ENCODE measurements at places on chromosomes 5 and 9.

GRCh38 chr5:106699796-106700195, 970.9 kb downstream of the EFNA5 start:
- no peak overlapping the region for H3K4me3 ChIP-seq
- DNase-seq, result no peak
- no peaks in the 10 kb centered on the region for H3K36me3 ChIP-seq

DNA sequence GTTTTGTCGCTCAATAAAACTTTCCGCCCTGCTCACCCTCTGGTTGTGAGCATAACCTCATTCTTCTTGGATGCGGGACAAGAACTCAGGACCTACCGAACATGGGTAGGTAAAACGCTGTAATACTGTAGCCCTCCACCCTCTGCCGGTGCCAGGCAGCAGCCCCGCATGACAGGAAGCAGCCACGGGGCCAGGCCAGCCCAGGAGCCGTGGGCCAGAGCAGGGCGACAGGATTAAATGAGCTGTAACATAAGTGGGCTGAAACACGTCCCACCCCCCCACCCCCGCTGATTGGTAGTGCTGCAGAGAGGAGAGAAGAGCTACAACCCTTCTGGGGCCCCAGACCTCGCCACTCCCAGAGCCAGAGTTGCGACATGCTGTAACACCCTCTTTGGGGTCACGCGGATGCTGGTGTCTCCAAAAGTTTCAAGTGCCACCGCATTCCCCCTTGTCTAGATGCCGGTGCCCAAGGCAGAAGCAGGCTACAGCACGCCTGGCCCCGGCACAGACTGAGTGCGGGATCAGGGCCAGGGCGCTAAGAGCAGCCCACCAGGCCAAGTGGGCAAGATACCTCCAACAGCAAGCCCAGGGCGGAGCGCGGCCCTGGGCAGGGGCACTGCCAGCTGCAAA, 81.8 kb downstream of the FBXW11 start:
- H3K27me3 ChIP-seq, result no peaks in the 10 kb centered on the region
- H3K4me3 ChIP-seq, result no peak overlapping the region
- H3K36me3 ChIP-seq, result peaks cover 5% of the 10 kb centered on the region
- no peak for DNase-seq
- peaks cover 4% of the 10 kb centered on the region for H3K4me1 ChIP-seq

DNA sequence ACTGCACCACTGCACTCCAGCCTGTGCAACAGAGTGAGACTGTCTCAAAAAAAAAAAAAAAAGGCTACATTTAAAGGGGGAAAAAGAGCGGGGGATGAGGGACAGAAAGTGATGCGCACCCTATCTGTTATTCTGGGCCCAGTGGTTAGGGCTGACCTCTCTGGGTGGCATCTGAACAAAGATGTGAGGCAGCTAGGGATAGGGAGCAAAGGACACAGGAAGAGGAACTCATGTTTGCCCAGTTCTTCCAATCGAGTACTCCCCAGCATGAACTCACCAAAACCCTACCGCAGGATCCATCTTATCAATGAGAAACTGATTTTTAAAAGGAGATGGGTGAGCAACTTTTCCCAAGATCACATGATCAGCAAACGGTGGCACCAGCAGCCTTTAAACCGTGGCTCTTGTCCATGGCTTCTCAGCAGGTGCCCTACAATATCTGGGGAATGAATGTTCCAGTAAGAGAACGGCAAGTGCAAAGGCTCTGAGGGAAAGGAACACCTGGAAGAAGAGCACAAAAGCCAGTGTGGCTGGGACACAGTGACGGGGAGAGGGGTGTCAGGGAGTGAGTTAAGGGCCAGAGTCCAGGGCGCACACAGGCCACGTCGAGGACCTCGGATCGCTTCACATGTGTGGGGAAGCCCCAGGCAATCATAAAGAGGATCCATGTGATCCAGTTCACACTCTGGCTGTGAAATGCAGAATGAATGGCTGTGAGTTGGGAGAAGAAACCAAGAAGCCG, 22.0 kb downstream of the RAPGEF1 start:
- H3K4me1 ChIP-seq, result peaks cover 50% of the 10 kb centered on the region
- H3K27me3 ChIP-seq, result no peaks in the 10 kb centered on the region
- peaks cover 31% of the 10 kb centered on the region for H3K36me3 ChIP-seq

DNA sequence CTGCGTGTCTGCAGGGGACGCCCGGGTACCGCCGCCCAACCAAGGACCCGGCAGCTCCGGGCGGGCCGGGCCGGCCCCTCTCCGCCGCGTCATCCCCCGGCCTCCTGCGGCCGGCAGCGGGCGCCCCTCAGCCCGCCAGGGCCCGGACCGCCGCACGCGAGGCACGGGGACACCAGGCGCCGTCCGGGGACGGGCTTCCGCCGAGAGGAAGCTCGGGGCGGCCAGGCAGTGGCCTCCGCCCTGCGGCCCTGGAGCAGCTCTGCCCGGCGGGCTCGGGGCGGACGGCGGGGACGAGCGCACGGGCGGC, 373 bp downstream of the FBXW5 start:
- H3K27me3 ChIP-seq, result no peaks in the 10 kb centered on the region
- H3K4me1 ChIP-seq, result peaks cover 11% of the 10 kb centered on the region
- peak overlapping the region; percentile 77 for H3K4me3 ChIP-seq
- H3K27ac ChIP-seq, result no peak overlapping the region
- no peak for DNase-seq
- H3K36me3 ChIP-seq, result peaks cover 6% of the 10 kb centered on the region

DNA sequence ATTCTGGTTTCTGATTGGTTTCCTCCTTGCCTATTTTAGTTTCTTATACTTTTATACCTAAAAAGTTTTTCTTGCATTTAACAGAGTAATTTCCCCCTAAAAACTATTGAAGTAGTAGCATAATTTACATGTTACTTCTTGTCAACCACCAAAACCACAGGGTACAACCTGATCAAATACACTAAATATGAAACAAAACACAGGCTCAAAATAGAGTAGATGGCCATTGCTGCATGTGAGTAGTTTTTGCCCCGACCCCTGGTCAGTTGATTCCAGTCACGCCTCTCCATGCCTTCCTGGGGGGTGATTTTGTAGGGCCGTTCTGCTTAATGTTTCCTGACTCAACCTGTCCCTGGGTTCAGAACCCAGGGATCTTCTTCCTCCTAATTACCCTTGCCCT, 101.8 kb downstream of the TLE4 start:
- no peak overlapping the region for H3K27ac ChIP-seq
- no peaks in the 10 kb centered on the region for H3K27me3 ChIP-seq
- H3K36me3 ChIP-seq, result peaks cover 16% of the 10 kb centered on the region
- H3K4me3 ChIP-seq, result no peak overlapping the region
- peaks cover 16% of the 10 kb centered on the region for H3K4me1 ChIP-seq

- H3K27me3 ChIP-seq, result peaks cover 5% of the 10 kb centered on the region
- no peak for DNase-seq
- no peak overlapping the region for H3K4me3 ChIP-seq
Measured at GRCh38 chr5:56466136-56466816, 233.1 kb upstream of the ANKRD55 start.

DNA sequence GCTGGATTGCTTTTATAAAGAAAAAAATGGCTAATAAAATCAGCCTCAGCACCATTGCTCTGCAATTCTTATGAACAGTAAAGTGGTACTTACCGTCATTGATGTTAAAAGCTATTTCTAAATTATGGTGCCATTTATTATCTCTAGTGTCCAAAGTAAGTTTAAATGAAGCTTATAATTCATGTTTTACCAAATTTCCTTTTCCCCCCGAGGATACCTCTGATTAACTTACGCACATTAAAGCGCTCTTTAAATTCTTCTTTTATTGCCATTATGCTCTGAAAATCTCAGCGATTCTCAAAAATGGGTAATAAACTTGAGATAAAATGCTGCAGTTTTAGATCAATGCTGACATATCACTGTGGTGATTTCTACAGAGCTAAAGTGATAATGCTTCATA, 13.5 kb downstream of the TLX3 start:
- H3K4me1 ChIP-seq, result no peaks in the 10 kb centered on the region
- peaks cover 77% of the 10 kb centered on the region for H3K27me3 ChIP-seq
- H3K36me3 ChIP-seq, result no peaks in the 10 kb centered on the region

DNA sequence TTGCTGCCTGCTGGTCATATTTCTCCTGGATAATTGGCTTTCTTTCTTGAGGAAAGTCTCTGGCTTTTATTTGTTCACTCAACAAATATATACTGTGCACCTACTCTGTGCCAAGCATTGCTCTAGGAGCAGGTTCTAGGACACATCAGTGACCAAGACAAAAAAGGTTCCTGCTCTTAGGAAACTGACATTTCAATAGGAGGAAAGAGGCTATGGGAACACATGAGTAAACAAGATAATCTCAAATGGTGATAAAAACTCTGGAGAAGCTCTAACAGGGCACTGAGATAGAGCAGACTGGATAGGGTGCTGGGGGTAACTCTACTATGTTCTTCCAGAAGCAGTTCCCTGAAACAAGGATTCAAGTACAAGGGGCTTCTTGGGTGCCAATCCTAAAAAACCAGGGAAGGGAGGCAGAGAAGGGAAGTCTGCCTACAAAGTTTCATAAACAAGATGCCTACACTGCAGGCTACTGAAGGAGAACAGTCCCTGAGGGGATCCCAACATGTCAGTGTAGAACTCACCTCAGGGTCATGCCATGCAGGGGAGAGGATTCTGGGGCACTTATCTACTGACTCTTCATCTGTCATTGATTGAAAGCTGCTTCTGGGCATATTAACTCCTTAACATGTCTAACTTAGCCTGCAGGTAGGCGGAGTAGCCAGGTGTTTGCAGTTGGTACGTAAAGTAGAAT, 181.3 kb downstream of the GRIA1 start:
- H3K27me3 ChIP-seq, result no peaks in the 10 kb centered on the region
- no peak overlapping the region for H3K4me3 ChIP-seq
- H3K27ac ChIP-seq, result no peak overlapping the region
- DNase-seq, result no peak
- no peaks in the 10 kb centered on the region for H3K36me3 ChIP-seq

DNA sequence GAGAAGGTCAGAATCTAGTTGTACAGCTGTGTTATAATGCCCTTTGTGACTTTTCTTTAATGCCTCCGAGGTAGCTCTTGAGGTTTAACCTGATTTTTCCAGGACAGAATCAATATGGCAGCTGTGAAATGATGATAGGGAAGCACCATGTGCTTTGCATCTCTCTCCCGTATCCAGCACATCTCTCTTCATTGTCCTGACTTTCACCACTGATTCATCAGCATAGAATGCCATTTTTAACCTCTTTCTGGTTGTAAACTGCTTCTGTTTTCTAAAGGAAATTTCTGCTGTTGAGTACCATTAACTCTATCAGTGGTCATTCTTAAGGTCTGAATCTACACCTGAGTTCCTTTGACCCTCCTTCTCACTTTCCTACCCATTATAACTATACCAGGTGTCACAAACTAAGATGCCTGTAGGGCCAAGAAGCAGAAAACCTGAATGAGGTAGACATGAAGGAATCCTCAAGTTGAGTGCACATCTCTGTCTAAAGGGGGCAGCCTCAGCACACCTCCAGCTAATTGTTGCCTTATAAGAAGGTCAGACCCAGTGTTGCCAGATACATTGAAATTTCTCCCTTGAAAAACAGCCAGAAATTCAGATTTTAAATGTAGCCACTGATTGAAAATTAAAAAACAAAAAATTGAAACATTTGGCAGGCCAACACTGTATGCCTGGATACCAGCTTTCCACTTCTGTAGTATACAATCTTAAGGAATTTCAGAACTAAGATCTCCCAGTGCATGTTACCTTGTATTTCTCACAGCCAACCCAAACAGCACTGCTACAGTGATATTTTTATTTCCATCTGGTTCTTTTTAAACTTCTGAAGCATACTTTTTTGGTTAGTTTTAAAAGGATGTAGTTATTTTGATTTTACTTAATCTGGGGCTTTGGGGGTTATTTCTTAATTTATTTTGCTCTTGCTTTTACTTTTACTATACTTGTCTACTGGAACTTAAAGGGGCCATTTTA, 35.8 kb upstream of the TLX3 start:
- peak; percentile 7 for DNase-seq
- H3K27me3 ChIP-seq, result peaks cover 30% of the 10 kb centered on the region
- no peaks in the 10 kb centered on the region for H3K36me3 ChIP-seq
- H3K4me1 ChIP-seq, result no peaks in the 10 kb centered on the region
- H3K4me3 ChIP-seq, result no peak overlapping the region

DNA sequence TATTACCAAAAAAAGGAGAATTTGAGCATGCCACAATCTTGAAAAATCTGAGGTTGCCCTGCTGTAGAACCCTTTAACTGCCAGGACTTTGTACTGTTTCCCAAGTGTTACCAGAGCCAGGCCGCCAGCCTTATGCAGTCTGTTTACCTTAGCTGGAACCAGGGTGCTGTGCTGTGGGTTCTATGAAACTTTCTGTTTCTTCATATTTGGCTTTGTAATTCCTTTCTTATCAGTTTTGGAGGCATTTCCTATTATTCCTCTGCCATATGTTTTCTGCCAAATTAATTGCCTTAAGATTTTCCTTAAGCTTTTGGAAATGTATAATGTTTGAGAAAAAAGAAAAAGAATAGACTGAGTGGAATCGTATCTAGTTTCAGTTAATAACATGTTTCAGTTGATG, 2.1 kb downstream of the S1PR3 start:
- H3K36me3 ChIP-seq, result no peaks in the 10 kb centered on the region
- DNase-seq, result no peak
- no peak overlapping the region for H3K27ac ChIP-seq
- H3K4me1 ChIP-seq, result peaks cover 24% of the 10 kb centered on the region
- H3K4me3 ChIP-seq, result no peak overlapping the region
- peaks cover 31% of the 10 kb centered on the region for H3K27me3 ChIP-seq

DNA sequence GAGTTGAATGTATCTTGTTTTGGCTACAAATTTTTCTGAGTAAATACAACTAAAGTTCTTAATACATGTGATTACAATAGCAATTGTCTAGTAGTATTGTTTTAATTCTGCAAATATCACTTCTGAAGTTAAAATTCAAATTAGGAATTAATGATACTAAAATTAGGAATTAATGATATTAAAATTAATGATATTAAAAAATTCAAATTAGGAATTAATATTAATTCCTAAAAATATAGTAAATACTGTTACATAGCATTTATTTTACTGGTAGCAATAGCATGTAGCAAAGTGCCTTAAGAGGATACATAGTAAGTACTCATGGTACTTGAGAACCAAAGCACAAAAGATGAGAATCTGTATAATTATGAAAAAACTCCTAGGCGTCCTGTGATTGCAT, 136.2 kb downstream of the DMXL1 start:
- no peak overlapping the region for H3K27ac ChIP-seq
- no peak for DNase-seq
- H3K36me3 ChIP-seq, result peaks cover 20% of the 10 kb centered on the region
- no peak overlapping the region for H3K4me3 ChIP-seq
- peaks cover 3% of the 10 kb centered on the region for H3K4me1 ChIP-seq

- no peaks in the 10 kb centered on the region for H3K27me3 ChIP-seq
- H3K4me1 ChIP-seq, result peaks cover 10% of the 10 kb centered on the region
- no peak overlapping the region for H3K27ac ChIP-seq
Measured at GRCh38 chr5:40521925-40522324, 157.8 kb upstream of the PTGER4 start.

- no peaks in the 10 kb centered on the region for H3K36me3 ChIP-seq
- H3K27ac ChIP-seq, result no peak overlapping the region
- peaks cover 3% of the 10 kb centered on the region for H3K27me3 ChIP-seq
- H3K4me3 ChIP-seq, result no peak overlapping the region
- DNase-seq, result no peak
Measured at GRCh38 chr9:101055516-101055915, 27.0 kb downstream of the PLPPR1 start.

DNA sequence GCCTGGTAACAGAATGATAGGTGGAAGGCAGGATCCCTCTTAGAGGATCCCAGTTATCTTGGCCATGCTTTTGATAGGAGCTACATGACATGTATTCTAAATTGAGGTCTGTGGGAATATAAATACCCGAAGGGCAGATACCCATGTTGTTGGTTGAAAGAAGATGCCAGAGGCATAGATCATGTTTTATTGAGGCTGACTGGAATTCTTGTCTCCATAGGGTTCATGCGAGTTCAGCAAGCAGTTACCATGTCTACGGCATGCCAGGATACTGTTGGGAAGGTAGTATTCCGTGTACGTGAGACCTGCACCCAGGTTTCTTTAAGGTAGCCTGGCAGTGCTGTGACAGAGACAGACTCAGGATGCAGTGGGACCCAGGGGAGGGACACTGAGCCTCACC, 230.7 kb downstream of the NR3C1 start:
- H3K4me1 ChIP-seq, result no peaks in the 10 kb centered on the region
- H3K27me3 ChIP-seq, result no peaks in the 10 kb centered on the region
- no peaks in the 10 kb centered on the region for H3K36me3 ChIP-seq
- H3K27ac ChIP-seq, result no peak overlapping the region
- H3K4me3 ChIP-seq, result no peak overlapping the region
